ENCODE measurements at places on chromosomes 3 and 15.

GRCh38 chr15:69848551-69849231 lies 249.0 kb downstream of the TLE3 start:
- no peak for DNase-seq

DNA sequence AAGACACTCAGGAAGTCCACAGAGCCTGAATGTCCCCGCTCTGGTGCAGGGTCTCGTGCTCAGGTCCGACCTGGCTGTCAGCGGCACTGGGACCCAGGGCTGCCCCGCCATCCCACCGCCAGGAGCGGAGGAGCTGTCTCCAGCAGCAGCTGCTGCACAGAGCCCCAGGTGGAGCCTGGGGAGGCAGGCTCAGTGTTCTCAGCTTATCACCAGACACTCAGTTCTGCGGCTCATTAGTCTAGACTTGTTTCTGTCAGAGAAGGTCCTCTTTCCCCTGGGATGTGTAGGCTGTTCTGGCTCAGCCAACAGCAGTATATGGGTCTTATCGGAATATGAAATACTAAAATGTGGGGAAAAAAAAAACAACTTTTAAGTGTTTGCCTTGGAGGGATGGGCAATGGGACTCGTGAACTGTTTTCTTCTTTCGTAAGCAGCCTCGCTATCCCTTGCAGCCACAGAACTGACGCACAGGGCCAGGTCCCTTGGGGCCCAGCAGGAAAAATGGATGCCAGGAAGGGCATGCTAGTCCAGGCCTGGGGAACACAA lies 75.9 kb downstream of the KLF13 start:
- no peak for DNase-seq

GRCh38 chr3:126024049-126024854 lies 55.3 kb downstream of the ROPN1B start:
- DNase-seq, result no peak

DNA sequence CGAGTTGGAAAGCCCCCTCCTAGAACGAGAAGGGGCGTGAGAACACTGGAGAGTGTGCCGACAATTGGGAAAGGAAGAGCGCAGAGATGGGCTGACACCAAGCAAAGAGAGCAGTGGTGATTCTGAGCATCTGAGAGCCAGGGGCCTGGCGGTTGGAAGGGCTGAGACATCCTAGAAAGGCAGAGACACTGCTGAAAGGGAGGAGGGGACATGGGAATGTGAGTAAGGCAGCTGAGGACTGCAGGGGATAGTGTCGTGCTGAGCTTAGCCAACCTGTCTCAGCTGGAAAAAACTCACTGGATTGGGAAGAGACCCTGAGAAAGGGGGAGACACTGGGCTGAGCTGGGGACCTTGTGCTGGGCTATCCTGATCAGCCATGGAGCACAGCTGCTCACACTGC lies 58.1 kb upstream of the SLC6A6 start:
- DNase-seq, result no peak

DNA sequence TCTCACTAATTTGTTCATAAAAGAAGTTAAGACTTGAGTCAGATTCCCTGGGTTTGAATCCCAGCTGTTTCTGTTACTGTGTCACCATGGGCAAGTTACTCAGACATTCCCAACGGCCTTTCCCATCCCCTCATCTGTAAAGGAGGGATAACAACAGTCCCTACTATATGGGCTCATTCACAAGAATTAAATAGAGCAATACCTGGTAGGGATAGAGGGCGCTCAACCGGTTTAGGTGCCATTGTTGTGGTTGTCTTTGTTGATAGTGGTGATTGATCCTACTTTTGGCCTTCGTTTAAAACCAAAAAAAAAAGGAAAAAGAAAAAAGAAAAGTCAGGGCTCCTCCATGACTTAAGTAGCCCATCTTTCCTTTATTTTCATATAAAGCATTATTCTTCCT lies 563.1 kb downstream of the GRM7 start:
- DNase-seq, result no peak

- no peak for DNase-seq
These were observed 149.3 kb upstream of the TGFBR2 start for GRCh38 chr3:30457081-30457480.

- no peak for DNase-seq
These were observed 16.7 kb downstream of the DIPK2A start for GRCh38 chr3:143988306-143988705.

- DNase-seq, result no peak
These were observed 232.7 kb downstream of the MECOM start for GRCh38 chr3:169430707-169431404.

DNA sequence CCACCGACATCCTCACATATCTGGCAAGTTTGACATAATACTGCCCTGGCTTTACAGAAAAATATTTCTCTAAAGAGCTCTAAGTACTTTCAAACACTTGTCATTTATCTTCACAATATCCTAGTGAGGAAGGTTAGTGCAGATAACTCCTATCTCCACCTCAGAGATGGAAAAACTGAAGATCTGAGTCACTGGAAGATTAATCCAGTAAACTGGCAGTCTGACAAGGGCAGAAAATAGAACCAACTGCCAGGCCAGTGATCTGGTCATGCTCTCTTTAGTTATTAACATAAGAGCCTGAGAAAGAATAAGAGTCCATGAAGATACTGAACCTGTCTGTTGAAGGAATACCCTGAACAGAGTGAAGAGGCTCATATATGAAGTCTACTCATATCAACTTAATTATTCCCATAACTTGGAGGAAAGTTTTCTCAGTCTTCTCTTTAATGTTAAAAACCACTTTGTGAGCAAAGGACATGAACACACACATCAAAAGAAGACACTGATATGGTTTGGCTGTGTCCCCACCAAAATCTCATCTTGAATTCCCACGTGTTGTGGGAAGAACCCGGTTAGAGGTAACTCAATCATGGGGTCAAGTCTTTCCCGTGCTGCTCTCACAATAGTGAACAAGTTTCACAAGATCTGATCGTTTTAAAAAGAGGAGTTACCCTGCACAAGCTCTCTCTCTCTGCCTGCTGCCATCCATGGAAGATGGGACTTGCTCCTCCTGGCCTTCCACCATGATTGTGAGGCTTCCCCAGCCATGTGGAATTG lies 61.4 kb downstream of the GOLIM4 start:
- no peak for DNase-seq

GRCh38 chr3:198076722-198077308 lies 116.8 kb downstream of the LMLN start:
- no peak for DNase-seq

DNA sequence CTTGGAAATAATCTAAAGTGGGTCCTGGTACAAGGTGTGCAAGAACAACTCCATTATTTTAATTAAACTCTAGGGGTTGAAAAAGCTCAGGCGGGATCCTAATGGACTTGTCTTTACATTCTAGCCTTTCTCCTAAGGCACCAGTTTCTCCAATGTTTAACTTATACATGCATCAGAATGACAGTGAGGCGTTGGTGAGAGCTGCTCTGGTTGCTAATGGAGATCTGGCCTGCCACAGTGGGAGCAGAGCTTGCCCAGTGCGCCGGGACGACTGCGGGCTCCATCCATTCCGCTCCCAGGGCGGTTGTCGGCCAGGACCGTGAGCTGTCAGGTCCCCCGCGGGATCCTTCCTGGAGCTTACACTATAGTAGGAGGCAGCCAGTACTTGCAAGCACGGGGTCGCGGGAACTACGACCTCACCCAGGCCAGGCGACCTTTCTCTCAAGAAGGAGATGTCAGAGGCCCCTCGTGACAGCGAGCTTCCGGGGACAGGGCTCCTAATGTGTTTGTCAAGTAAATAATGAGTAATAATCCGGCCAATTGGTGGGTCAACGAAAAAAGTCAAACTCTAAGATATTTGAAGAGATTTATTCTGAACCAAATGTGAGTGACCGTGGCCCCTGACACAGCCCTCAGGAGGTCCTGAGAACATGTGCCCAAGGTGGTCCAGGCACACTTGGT lies 991 bp upstream of the HIGD1A start:
- DNase-seq, result no peak

Measured in stimulated activated CD4-positive, alpha-beta T cell treated with anti-CD3 and anti-CD28 coated beads, Interleukin-12 subunit alpha, Interleukin-12 subunit beta, amount 100 ng/mL, for 4 hours (primary cell).